K562 (cell line): ENCODE measurements at places on chromosomes 11 and 22. TPM values are rescaled to one million over a fixed set of nuclear protein-coding genes. Genes with fewer than 3 reads are reported as not detected.

GAL gene
- 119 and 130 TPM in 2 replicates for total RNA-seq

DNA sequence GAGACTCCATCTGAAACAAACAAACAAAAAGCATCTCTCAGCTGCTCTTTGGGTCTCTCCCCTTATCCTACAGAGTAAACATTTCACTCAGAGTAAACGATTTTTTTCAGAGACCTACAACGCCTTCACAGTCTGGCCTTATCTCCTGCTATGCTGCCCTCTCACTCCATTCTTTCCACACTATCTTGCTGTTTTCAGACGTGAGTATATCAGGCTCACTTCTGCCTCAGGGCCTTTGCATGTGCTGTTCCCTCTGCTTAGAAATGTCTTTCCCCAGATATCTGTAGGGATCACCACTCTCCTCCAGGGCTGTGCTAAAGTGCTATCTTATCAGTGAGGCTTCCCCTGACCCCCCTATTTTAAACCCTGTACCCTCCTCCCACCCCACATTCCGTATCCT, 6.5 kb downstream of the RIBC2 start:
- no peak for DNase-seq
- H3K4me1 ChIP-seq, result no peaks in the 10 kb centered on the region
- H3K4me3 ChIP-seq, result no peak overlapping the region
- peaks cover 3% of the 10 kb centered on the region; the same call in 1 of the 3 replicates for H3K27me3 ChIP-seq
- H3K36me3 ChIP-seq, result no peaks in the 10 kb centered on the region

DNA sequence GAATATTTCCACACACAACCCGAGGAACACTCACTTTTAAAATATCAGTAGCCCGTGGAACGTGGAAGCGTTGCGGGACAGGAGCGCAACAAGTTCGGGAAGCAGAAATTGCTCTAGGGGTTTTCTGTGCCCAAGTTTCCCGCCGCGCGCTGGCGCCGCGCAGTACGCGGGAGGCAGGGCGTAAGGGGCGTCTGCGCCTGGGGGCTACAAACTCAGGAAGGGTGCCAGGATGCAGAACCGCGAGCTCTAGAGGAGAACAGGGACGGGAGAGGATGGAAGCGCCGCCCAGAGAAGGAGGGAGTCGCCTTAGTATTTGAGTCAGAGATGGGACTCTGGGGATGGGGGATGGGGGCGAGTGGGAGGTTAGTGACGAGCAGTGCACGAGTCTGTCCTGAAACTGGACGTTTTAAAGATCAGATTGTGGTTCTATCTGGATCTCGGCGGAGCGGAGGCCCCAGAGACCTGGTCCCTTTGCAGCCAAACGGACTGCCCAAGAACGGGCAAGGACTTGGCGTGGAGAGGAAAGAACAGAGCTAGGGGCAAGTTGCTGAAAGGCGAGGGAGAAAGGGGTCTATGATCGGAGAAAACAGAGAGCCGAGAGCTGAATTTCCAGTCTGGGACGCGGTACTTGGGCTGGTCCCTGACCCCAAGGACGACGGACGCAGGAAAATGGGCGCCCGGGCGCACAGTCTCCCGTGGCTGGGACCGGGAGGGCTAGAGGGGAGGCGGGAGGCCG, 4.7 kb downstream of the BSX start:
- no peaks in the 10 kb centered on the region for H3K36me3 ChIP-seq
- H3K4me1 ChIP-seq, result peaks cover 9% of the 10 kb centered on the region; the same call in 1 of the 2 replicates
- DNase-seq, result no peak
- no peak overlapping the region for H3K27ac ChIP-seq

KCTD14 gene
- total RNA-seq, result 0.09 and 0.29 TPM in 2 replicates

CPT1B gene
- 3.8 and 4.0 TPM in 2 replicates for total RNA-seq

DNA sequence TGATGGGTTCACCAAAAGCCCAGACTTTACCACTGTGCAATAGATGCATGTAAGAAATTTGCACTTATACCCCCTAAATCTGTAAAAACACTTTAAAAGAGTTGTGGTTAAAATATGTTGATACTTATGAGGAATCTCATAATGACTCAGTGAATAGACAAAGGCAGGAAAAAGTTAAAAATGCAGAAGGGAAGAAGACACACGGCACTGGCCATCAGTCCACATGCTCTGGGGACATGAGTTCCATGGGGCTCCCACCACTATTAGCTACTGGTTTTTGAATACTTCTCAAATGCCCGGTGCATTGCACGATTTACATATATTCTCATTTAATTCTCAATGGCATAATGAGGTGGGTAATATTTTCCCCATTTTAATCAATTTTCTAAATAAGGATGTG, 59.3 kb upstream of the BLID start:
- H3K36me3 ChIP-seq, result no peaks in the 10 kb centered on the region
- H3K27ac ChIP-seq, result no peak overlapping the region
- DNase-seq, result no peak
- no peaks in the 10 kb centered on the region for H3K27me3 ChIP-seq
- no peaks in the 10 kb centered on the region for H3K4me1 ChIP-seq

GRCh38 chr11:123653483-123653826, 969 bp downstream of the SCN3B start:
- H3K27ac ChIP-seq, result no peak overlapping the region
- H3K4me3 ChIP-seq, result no peak overlapping the region
- no peaks in the 10 kb centered on the region for H3K36me3 ChIP-seq
- no peaks in the 10 kb centered on the region; the same call in 2 of the 3 replicates for H3K4me1 ChIP-seq

C11orf65 gene
- 0.81 and 1.1 TPM in 2 replicates for total RNA-seq
